ENCODE measurements at places on chromosomes 16 and 17.

GRCh38 chr16:69077251-69077650, 28.2 kb upstream of the HAS3 start:
- no peak for DNase-seq

DNA sequence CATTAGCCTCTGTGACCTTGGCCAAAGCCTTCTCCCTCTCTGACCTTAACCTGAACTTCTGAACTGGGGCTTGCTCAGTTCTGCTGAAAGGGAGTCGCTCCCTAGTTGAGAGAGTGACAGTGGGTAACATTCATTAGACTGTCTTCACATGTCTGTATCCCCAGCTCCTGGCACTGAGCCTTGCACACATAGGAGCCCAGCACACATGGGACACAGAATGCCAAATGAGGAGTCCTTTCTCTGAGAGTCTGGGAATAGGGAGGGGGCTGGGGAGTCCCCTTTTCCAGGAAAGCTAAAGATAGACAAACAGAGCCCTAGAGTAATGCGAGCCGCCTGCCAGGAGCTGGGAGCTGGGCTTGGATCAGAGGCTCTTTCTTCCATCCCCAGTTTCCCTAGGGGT, 2.5 kb downstream of the TAC4 start:
- no peak for DNase-seq

- no peak for DNase-seq
Measured at GRCh38 chr16:67677712-67678111, 11.1 kb downstream of the C16orf86 start.

DNA sequence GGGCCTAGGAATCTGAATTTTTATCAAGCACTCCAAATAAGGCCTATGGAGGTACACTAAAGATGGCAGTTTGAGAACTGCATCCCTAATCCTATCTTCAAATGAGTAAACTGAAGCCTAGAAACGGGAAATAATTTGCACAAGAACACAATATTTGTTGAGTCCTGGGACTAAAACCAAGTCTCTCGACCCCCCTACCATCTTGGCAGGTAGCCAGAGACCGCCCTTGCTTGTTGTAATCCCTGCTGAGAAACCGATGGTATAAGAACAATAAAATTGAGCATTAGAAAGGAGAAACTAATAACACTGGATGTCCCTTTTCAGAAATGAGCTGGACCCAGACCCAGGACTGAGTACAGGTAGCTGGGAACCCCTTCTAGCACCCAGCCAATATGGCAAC, 24.4 kb downstream of the ADAMTS18 start:
- no peak for DNase-seq

GRCh38 chr17:48818361-48818841, 1.4 kb upstream of the TTLL6 start:
- no peak for DNase-seq

DNA sequence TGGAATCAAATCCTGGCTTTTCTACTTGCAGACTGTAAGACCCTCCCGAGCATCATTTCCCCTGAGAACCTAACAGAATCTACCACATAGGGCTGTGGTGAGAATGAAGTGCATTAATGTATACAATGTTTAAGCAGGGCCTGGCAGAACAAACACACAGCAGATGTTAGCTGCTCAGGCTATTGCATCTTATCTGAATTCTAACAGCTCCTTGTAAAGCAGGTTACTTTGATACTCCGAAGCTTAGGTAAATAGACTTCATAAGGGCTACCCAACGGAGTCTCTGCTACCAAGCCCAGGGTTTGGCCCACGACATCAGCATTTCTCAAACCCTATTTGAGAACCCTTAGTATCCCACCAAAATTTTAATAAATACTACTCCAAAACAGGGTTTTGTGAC, 24.4 kb upstream of the NOS2 start:
- no peak for DNase-seq

DNA sequence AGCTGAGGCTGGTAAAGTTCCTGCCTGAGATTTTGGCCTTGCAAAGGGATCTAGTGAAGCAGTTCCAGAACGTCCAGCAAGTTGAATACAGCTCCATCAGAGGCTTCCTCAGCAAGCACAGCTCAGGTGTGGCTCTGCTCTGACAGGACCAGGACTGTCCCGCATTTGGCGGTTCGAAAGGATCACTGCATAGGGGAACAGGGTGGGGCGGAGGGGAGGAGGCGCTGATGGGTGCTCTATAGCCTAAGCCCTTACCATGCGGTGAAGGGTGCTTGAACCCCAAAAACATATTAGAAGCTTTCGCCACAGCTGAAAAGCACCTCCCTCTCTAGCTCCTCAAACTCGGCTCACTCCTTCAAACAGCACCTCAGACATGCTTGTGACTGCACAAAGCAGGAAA, 29.9 kb upstream of the ENDOV start:
- DNase-seq, result no peak

GRCh38 chr16:89619840-89620239, 6.4 kb downstream of the DPEP1 start:
- DNase-seq, result no peak

GRCh38 chr17:65473985-65474384, 87.5 kb downstream of the AXIN2 start:
- no peak for DNase-seq

DNA sequence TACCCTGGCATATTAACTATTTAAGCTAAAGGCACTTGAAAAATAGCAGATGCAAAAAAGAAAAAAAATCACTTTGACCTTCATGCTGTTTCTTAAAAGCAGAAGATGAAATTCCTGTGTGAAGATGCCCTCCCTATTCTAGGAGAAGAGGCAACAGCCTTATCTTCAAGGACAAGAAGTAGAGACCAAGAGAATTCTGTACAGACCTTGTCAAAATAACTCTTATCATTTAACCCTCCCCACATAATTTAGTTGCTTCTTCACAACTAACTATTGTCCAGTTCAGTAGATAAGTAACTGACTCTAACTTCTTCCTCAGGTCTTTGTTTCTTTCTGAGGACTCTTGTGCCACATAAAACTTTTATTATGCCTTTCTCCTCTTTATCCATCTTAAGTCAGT, 72.0 kb upstream of the MARCHF10 start:
- DNase-seq, result no peak

DNA sequence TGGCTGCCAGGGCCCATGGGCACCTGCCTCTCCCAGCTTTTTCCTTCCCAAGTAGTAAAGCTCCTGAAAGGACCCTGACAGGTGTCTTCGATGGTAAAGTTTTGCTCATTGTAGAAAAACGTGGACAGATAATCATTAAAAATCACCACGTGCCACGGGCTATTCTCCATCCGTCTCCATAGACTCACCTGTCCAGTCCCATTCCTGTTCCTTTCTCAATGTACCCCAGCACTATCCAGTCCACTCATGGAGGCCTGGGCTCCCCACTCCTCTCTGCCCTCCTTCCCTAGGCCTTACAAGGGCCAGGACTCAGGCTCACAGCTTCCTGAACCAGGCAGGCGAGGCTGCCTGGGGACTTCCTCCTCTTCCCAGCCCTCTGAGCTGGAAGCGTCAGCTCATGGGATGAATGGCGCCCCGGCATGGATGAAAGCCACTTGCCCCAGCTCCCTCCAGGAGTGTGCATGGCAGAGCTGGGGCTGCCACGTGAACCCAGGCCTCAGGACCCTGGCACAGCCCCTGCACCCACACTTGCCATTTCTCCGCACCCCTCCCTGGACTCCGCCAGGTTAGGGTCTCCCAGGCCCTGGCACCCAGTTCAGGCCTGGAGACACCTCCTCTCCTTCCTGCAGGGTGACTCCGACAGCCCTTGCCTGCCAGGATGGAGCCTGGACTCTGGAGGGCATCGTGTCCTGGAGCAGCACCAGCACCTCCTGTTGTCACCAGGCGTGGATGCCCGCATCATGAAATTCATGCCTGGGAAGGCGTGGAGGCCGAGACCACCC, 8.8 kb downstream of the CTRB1 start:
- DNase-seq, result no peak

Measured in GDM1 (cell line).